T-helper 1 cell (primary cell): ENCODE measurements at places on chromosomes 7 and 10.

DNA sequence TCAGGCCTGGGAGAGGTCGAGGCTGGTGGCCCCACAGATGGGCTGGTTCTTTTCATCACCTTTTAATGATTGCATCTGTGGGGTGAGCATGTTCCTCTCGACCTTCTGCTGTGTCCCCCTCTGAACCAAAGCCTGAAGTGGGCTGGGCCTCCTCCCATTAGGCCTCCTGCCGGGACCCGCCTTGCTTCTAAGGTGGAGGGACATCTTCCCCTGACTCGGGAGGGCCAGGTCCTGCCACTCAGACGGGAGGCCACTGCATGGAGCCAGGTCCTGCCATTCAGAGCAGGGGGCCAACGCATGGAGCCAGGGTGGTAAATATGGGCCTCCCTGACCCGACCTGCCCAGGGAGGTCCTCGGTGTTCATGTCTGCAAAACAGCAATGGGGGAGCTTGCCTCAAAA, 188.4 kb downstream of the EBF3 start:
- DNase-seq = no peak

DNA sequence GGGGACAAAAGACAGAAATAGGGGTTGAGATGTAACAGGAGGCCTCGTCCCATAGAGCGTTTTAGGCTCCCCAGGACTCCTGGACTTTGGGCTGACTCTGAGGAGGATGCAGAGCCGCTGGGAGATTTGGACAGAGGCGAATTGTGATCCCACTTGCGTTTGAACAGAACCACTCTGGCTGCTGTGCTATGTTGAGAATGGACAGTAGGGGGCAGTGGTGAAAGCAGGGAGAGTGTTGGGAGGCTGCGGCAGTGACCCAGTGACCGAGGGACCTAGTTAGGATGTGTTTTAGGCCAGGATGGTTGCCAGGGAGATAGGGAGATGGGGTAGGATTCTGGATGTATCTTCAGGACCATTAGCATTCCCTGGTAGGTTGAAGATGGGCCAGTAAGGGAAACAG, 271.6 kb downstream of the CCDC3 start:
- no peak for DNase-seq

- no peak for DNase-seq
Observed at GRCh38 chr10:46216836-46217751, 69.7 kb upstream of the ANTXRL start.

GRCh38 chr7:158631574-158632195, 44.1 kb upstream of the PTPRN2 start:
- DNase-seq = no peak

GRCh38 chr10:87750817-87751216, 67.2 kb downstream of the ATAD1 start:
- DNase-seq = no peak

DNA sequence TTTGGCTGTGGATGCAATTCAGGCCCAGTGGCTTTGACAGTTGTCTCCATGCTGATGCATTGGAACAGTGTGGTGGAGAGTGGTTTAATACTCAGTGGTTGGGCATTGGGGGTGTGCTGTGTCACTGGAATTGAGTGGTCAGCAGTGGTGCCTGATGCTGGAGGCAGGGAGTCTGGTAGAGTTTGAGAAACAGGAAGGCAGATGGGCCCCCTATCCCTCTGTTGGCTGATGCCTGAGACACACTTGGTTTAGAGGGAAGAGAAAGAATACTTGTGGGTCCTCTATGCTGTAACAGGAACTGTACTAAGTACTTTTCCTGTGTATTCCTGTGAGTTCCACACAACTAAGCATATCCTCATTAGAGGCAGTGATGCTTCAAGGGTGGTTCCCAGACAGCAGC, 55.4 kb downstream of the EEPD1 start:
- no peak for DNase-seq

DNA sequence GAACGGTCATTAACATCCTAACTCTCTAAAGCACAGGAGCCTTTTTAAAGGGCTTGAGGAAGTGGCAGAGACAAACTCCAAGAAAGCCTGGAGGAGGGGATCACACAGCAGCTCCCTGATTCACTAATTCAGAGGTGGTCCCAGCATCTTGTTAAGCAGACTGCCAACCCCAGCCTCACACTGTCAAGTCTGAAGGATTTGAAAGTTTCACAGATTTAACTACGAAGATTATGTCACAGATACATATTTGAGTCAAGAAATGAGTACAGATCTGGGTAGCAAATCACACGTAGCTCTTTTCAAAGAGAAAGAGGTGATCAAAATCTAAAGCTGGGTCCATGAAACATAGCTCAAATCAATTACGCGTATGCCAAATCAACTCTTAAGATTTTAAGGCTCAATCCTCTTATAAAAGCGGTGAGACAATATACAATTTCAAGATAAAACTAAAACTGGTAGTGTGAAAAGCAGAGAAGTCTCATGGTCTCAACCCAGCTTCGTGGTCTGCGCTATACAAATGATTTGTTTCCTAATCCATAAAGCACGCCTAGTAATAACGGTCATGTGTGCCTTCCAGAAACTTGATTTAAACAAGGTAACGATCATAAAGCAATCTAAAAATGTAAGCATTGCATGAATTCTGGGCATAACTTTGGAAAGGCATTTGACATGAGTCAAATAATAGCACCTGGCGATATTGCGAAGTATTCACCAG, 229.9 kb upstream of the MKLN1 start:
- DNase-seq = no peak

DNA sequence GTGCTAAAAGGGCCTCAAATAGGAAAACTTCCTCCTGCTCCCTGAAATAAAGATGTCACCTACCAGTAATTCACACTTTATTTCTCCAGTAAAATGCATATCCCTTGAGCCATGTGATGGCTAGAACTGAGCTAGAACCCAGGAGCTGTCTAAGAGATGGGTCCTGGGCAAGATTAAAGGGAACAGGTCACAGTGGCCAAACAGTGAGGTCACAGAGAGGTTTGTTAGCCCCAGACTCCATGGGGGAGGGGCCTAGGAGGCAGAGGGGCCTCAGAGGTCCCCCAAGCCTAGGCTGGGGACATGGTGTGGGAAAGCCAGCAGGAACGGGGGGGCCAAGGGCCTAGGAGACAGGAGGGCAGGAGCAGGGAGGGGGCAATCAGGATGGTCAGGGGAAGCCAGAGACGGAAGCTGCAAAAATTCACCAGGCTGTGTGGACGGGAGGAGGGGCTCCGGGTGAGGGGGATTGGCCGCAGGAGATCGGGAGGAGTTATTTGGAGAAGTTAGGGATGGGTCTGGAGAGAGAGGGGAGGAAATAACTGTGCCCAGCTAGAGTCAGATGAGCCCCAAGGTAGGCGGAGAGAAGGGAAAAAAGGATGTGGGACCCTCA, 3.3 kb downstream of the FBXO24 start:
- DNase-seq = no peak

- no peak for DNase-seq
Observed at GRCh38 chr10:43114743-43115611, 23.3 kb upstream of the CSGALNACT2 start.

- DNase-seq = no peak
Observed at GRCh38 chr7:27551803-27552400, 110.8 kb downstream of the HIBADH start.

DNA sequence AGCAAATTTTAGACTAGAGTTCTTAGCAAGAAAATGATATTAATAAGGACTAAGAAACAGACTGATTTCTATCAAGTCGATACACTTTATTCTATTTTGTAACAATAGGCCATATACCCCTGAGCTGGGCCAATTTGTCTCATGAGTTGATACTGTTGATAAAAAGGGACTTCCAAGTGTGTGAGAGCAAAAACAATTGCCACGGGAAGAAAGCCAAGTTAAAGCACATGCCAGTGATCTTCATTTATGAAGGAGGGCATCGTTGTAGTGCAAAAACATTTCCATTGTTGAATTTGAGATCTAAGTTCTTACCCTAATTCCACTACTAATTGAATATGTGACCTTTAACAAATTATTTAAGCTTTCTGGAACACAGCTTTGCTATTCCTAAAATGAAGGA, 119.9 kb downstream of the CNOT4 start:
- DNase-seq = no peak

DNA sequence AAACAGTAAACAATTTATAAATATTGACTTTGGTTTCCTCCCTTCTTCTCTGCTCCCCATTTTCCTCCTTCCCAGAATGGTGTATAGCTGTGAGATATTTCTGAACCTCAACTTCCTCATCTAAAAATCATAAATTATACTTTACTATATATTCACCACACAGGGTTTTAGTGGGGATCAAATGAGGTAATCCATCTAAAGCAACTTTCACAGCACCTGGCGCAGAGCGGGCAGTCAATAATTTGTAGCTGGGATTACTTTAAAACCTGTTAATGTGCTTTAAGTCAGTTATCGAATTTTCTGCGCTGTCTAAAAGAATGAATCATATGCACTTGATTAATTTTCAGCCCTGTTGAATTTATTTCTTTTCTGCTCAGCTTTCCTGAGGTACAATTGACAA, 172.7 kb downstream of the PTEN start:
- no peak for DNase-seq

- no peak for DNase-seq
Observed at GRCh38 chr10:80684259-80684658, 146.6 kb downstream of the SH2D4B start.

GRCh38 chr7:5420067-5420880, 3.4 kb downstream of the TNRC18 start:
- DNase-seq = no peak

DNA sequence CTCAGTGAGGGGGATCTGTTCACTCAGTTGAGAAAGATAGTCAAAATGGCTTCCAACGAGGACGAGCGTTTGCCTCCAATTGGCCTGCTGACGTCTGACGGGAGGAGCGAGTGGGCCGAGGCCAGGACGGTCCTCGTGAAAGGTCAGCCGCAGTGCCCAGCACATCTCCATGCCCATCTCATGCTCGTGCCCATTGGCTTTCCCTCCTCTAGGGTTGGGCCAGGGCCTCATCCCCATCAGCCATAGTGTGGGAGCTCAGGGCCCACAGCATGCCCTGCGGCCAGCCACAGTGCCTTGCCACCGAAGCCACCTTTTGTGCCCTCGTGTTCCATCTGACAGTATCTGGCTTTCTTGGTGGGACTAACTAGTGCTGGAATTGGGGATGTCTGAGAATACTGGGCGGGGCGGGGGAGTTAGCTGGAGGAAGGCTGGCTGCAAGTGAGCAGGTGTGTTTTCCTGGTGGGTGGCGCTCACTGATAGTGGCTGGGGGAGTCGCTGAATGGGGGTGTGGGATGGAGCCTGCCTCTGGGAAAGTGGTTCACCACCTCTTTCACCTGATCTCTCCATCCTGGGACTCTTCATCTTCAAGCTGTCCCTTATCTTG, 13.9 kb downstream of the CHAT start:
- no peak for DNase-seq

DNA sequence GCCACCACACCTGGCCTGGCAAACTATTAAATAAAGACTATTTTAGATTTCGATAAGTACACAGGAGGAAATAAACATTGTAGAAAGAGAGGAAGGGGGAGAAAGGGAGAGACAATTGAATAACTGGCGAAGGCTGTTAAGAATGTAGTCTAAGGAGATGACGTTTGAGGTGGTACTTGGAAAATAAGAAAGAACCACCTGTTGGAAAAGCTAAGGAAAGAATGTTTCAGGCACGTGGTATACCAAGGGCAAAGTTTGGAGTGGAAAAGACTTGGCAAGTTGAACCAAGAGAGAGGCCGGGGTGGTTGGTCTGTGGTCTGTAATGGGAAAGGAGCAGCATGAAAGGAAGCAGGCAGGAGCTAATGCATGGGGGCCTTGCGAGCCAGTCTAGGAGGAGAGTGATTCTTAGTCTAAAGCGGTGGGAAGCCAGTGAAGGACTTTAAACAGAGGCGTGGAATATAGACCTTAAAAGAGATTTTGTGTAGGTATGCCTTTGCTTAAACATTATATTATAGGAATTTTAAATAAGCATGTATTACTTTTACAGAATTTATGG, 9.4 kb downstream of the ING3 start:
- DNase-seq = no peak

DNA sequence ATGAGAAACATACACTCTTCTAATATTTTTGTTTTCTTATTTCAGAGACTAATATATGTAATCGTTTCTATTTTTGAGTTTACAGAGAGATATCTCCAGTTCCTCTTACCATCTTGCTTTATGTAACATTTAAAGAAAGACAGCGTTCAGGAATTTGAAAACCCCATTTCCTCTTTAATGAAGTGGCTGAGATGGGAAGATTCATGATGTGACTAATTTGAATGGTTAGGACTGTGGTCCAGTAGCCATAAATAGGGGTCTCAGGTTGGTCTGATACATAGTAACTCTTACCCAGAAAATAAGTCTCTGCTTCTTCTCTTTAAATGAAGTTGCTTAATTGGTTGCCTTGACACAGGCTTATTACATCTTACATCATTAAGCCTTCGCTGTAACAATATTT, 6.9 kb downstream of the KMT2E start:
- no peak for DNase-seq

DNA sequence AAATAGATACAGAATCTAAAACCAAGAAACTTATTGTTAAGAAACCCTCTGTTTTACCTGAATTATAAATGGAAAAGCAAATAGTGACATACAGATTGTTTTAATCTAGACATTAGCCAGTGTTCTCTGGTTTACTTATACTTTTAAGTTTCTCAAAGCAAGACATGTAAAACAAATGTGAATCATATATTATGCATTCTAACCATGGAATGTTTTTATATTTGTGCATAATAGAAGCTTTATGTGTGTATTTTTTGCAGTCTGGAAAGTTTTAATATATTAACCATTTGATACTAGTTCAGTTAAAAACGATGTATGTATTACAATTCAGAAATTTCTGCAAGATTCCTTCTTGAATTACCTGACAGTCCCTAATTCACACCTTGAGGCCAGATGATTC, 150.6 kb upstream of the TMEM72 start:
- no peak for DNase-seq

DNA sequence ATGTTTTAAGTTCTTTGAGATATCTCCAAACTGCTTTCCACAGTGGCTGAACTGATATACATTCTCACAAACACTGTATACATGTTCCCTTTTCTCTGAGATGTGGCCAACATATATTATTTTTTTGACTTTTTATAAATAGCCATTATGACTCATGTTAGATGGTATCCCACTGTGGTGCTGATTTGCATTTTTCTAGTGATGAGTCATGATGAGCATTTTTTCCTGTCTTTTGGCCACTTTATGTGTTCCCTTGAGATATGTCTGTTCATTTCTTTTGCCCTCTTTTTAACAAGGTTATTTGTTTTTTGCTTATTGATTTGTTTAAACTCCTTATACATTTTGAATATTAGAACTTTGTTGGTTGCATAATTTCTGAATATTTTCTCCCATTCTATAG, 1055.1 kb downstream of the NXPH1 start:
- DNase-seq = no peak

DNA sequence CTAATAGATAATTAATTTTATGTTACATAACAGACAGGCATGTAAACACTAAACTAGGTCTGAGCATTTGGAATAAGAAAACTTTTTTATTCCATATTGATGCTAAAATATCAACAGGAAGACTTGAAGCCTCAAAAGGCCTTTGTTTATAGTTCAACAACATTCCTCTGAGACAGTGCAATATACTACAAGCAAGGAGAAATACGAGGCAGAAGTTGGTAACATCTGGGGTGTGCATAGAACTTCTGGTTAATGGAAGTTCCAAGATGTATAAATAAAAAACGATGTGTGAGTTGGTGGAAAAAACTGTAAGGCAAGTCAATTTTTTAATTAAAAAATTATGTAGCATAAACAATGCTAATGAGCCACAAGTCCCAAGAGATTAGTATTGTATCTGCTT, 139.6 kb downstream of the SKAP2 start:
- DNase-seq = no peak

- DNase-seq = no peak
Observed at GRCh38 chr7:154167807-154168206, 115.6 kb downstream of the DPP6 start.
